NCI-H510A treated with DMSO at 0.1 percent for 48 hours (cell line): ENCODE measurements at places on chromosomes 11 and 22.

- DNase-seq: no peak
Observed at GRCh38 chr11:102448869-102449224, 3.7 kb downstream of the TMEM123 start.

- DNase-seq: peak; percentile 77
Observed at GRCh38 chr11:111310088-111310487, 11.7 kb downstream of the POU2AF3 start.

- DNase-seq: peak; percentile 92
Observed at GRCh38 chr22:18035751-18036150, 11.4 kb upstream of the MICAL3 start.

DNA sequence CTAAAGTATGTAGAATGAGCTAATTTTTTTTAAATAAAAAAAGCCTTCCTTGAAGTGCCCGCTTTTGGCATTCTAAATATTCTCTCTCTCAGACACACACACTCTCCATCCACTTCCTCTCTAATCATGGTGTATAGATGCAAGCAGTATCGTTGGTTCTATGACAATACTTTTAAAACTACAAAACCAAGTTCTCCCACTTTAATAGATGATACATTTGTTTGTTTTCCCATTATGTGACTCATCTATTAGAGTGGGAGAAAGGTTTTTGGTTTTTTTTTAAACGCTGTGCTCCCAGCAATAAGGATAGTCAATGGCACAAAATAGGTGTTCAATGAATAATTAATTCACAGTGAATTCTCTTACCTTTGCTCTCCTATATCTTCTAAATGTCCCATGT, 44.6 kb downstream of the FZD4 start:
- no peak for DNase-seq

DNA sequence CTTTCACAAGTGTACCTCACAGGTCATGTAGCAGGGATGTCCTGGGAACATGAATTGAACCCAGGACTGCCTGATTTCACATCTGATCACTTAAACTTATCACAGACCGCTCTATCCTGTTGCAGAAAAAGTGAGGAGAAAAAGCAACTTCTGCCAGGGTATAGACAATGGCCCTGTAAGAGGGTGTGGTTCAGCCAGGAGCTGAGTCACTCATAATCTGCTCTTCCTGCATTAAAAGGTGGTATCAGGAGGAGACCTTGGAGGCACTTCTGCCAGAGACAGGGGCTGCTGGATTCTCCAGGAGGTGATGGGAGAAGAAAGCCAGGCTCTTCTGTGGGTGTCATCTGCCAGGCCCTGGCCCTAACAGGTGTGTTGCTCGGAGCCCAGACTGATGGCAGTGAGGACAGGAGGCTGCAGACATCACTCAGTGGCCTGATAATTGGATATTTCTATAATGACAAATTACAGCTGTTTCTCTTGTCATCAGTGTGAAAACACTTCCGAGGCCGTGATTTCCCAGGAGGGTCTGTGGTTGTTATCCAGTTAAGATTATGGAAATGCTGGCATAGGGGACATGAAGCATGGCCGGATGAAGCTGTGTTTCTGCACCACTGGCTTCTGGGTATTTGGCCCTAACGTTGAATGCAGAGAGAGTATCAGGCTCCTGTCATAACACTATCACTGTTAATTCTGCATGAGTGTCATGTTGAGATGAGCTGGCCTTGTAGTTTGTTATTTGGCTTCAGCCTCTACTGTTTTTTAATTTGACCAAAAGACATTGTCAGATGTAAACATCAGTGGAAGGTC, 125.1 kb upstream of the ZBED5 start:
- no peak for DNase-seq

DNA sequence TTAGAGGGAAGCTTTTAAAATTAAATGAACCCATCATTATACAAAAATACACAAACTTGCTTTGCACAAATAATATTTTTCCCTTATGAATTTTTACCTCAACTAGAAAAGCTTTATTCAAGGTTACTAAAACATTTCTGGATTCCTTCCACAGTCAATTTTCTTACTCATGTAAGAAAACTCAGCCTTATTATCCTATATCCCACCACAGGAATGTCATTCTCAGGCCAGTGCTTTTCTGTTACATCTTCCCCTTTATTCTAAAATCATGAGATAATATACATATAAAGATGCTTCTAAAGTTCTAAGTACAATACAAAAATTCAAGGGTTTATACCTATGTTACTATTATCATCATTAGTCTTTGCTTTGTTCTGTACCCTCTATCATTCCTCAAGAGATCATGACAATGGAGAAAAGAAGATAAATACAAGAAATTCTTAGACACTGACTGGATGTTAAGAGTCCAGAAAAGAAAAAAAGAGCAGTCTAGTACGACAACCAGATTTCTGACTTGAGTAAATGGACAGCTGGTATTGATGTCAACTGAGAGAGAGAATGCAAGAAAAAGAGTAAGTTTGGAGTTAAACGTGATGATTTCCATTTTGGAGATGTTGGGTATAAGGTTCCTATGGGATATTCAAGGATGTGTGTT, 60.3 kb downstream of the MTMR2 start:
- no peak for DNase-seq
